Activated T-cell treated with anti-CD3 and anti-CD28 coated beads, Interleukin-2, amount 50 U/mL, for 72 hours (primary cell): ENCODE measurements at places on chromosomes 6 and 20. TPM values are rescaled to one million over a fixed set of nuclear protein-coding genes. Genes with fewer than 3 reads are reported as not detected.

JAG1 gene
- total RNA-seq: 1.2 TPM

SIRPB2 gene
- not detected for total RNA-seq

- H3K4me1 ChIP-seq: no peaks in the 10 kb centered on the region
- H3K4me3 ChIP-seq: no peak overlapping the region
- peaks cover 3% of the 10 kb centered on the region for H3K36me3 ChIP-seq
- no peak overlapping the region for H3K27ac ChIP-seq
- H3K27me3 ChIP-seq: peaks cover 32% of the 10 kb centered on the region
- no peak for DNase-seq
Observed at GRCh38 chr6:160197662-160198061, 61.0 kb downstream of the SLC22A2 start.

DNA sequence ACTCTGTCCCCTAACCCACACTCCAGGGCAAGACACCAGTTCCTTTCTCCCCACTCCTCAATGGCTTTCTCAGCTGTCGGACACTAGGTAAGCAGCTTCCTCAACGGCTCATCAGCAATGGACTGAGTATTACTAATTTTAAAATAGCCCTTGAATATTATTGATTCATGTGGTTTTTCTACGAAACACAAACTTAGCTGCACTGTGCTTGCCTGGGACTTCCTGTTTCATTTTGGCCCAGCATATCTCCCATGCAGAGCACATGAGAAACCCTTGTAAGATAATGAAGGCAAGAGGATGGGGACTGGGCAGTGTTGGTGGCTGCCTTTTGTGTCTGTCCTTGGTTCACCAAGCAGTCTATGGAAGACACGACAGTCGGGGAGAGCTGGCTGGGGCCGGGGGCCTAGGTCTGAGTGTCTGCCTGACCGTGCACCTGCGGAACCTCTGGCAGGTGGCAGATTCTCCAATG is 48.9 kb downstream of the RNASET2 start:
- no peak for DNase-seq
- H3K4me1 ChIP-seq: peaks cover 31% of the 10 kb centered on the region
- no peaks in the 10 kb centered on the region for H3K36me3 ChIP-seq
- H3K27ac ChIP-seq: peak overlapping the region; percentile 13
- no peaks in the 10 kb centered on the region for H3K27me3 ChIP-seq
- peak overlapping the region; percentile 7 for H3K4me3 ChIP-seq
